ENCODE measurements at places on chromosomes 2 and 18. TPM values are rescaled to one million over a fixed set of nuclear protein-coding genes. Genes with fewer than 3 reads are reported as not detected.
A peak's percentile ranks its signal among the peaks of the same experiment; 100 is the strongest.

TCF23 gene
- 0.24 TPM for total RNA-seq

ZNF638 gene
- total RNA-seq = 68.7 TPM

STARD6 gene
- not detected for total RNA-seq

KIF1A gene
- 27.4 TPM for total RNA-seq

PSME4 gene
- 73.1 TPM for total RNA-seq

IL37 gene
- total RNA-seq = not detected

KLHL30 gene
- total RNA-seq = 15.8 TPM

DIS3L2 gene
- 18.6 TPM for total RNA-seq

COMMD1 gene
- total RNA-seq = 51.8 TPM

CCDC148 gene
- 2.0 TPM for total RNA-seq

GRCh38 chr2:19839438-19839837 is 62.3 kb downstream of the TTC32 start:
- DNase-seq = no peak

GRCh38 chr2:205056151-205056561 is 510.9 kb downstream of the PARD3B start:
- DNase-seq = no peak

GRCh38 chr2:4020153-4020552 is 316.8 kb downstream of the DCDC2C start:
- DNase-seq = no peak

DNA sequence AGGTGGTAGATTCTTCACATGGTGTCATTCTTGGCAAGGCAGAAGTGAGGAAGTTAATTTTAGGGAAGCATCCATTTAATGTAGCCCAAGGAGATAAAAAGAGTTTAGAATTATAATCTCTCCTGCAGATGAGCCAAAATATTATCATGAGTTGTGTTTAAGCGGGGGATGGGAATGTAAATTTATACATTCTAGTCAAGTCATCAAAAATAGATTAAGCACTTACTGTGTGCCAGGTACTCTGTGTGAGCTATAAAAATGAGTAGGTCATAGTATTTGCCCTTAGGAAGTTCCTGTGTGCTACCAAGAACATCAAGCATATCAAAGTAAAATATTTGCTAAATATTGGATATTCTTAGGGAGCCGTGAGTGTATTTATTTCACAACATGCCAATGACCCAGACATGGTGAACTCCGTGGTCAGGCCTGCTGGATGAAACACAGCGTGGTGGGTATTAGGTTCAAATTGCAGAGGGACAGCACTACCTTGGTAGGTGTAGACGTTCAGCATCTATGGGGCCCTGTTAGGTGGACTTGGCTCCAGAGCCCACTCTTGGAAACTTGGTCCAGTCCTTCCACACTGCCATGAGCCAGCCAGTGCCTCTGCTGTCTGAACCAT is 37.4 kb downstream of the MEIS1 start:
- DNase-seq = no peak

DNA sequence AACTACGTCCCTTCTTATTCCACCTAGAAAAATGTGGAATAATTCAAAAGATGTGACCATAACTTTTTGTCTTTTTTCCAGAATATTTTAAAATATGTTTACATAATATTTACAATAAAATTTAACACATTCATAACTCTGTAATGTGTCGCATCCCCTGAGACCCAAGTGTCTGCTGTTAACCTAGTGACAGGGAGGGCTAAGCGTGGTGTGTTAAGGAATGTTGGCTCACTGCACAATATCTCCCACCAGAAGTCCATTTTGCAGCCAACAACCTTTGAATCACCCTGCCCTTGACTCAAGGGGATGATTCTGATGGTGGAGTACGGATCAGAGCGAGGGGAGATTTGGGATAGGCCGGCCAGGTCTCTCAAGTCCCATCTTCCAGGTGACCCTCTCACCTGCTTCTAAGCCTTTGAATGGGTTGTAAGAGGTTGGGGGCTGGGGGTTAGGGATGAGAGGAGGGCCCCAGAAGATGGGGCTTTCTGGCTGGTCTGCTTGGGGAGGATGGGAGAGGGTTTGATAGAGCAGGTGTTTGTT is 43.3 kb downstream of the SERTAD2 start:
- DNase-seq = no peak

DNA sequence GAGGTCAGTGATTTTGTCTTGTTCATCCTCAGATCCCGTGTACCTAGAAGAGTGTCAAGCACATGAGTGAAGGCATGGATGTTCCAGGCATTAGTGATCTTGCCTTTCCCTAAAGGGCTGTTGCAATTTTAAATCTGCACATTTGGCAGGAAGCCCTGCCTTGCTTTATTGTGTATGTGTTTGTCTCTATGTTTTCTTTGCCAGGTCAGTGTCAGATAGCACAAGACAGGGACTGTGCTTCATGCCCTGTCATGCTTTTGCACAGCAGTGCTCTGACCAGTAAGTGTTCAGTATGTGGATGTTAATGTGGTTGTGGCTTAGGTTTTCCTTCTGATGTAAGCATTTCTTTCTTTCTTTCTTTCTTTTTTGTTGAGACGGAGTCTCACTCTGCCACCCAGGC is 131.5 kb downstream of the RGPD3 start:
- no peak for DNase-seq

DNA sequence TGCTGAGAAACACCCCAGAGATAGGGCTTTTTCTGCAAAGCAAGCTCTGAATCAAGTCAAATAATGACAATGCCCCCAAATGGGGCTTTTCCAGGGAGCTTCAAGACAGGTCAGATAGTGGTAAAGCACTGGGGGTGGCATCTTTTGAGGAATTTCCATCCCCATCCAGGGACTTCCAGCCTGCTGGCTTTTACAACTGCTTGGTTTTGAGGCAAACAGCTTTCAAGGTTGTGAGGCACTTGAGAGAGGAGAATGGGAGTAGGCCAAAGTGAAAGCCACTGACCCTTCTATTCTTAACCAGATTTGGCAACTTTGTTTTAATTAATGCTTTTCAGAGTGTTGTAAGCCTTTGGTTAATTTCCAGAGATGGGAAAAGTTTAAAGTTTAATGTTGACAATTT is 762.0 kb upstream of the POU3F3 start:
- DNase-seq = no peak

DNA sequence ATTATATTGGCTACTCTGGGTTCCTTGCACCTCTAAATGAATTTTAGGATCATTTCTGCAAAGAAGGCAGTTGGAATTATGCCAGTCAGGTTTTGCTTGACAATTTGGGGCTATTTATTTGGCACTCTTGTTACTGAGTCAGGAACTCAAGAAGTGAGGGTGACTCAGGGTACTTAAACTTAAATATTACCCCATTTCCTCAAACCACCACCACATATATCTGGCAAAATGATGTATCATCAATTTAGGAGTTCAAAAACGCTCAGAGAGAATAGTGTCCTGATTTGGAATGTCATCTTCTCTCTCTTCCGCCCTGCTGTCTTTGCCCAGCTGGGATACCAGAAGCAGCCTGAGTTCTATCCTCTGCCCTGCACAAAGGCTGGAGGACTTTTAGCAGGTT is 2.4 kb upstream of the THNSL2 start:
- DNase-seq = no peak

GRCh38 chr2:3169106-3169870 is 208.3 kb downstream of the EIPR1 start:
- DNase-seq = peak; percentile 16

GRCh38 chr2:230205034-230205433 is 14.8 kb downstream of the SP110 start:
- no peak for DNase-seq

GRCh38 chr2:147789720-147790119 is 55.1 kb upstream of the ACVR2A start:
- DNase-seq = no peak

GRCh38 chr2:38712871-38713270 is 38.3 kb downstream of the SRSF7 start:
- DNase-seq = no peak

- peak; percentile 89 for DNase-seq
These were observed 49.5 kb downstream of the SPRED2 start for GRCh38 chr2:65382776-65383357.

DNA sequence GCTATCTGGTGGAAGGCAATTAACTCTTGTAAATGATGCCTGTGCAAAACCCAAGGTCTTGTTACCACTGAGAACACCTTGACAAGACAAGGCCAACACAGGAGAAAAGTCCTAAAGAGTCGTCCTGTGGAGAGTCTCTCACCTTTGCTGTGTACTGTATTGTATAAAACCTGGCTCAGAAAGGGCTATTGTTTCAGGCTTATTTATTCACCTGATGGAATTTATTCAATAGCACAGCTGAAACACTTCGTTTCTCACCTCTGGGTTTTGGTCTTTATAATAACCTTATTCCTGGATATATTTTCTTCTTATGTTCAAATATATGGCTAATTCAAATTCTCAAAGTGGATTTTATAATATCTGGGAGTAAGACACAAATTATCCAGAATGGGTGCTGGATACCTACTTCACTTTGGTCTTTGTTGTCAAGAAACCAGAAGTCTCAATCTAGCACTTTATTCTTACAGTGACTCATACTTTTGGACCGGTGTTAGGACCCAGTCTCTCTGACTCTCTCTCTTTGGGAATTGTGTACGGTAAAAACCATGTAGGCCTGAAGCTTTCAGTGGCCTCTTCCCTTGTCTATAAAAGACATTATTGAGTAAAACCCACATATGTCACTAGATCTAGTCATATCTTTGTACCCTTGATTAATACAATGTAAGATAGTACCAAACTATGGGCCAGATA is 16.1 kb upstream of the STAT4 start:
- DNase-seq = no peak

GRCh38 chr2:26483516-26483915 is 5.6 kb upstream of the OTOF start:
- no peak for DNase-seq

All from left cardiac atrium (tissue), 4 donors.